ENCODE measurements at places on chromosomes 16 and 17. TPM values are rescaled to one million over a fixed set of nuclear protein-coding genes. Genes with fewer than 3 reads are reported as not detected.

DNA sequence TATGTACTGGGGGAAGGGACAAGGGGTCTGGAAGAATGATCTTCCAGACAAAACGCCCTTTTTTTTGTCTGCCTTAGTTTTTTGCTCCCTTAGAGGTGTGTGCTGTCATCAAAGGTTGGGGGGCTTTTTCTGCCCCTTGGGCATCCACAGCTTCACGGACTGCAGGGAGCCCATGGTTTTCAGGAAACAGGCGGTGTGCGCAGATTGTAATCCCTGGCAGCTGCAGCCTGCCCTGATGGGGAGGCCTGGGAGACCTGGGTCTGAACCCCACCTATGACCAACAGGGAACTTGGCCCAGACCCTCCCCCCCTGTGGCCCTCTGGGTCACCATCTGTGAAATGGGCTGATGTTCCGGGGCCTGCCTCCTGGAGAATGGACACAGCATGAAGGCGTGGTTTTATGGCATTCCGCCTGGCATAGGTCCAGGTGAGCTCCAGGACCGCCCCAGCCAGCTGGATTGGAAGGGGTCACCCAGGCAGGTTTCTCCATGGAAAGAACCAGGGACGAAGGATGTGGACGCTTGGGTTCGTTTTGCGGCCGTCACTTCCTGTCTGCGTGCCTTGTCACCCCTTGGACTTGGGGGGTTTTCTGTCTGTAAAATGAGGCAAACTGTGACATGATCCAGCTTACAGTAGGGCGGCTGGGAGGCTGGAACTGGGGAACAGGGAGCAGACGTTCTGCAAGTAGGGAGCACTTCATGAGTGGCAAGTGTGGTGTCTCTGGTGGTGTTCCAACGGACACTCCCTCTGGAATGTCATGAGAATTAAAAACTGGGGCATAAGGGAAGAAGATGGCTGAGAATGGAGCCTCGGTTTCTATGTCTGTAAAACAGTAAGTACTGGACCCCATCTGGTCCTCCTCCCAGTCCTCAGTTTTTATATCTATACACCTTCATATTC lies 1.5 kb downstream of the CPNE2 start:
- DNase-seq = no peak

FOXJ1 gene
- 0.56 TPM for total RNA-seq

IRX6 gene
- total RNA-seq = not detected

- no peak for DNase-seq
Observed at GRCh38 chr17:80465327-80465974, 11.0 kb downstream of the NPTX1 start.

DNA sequence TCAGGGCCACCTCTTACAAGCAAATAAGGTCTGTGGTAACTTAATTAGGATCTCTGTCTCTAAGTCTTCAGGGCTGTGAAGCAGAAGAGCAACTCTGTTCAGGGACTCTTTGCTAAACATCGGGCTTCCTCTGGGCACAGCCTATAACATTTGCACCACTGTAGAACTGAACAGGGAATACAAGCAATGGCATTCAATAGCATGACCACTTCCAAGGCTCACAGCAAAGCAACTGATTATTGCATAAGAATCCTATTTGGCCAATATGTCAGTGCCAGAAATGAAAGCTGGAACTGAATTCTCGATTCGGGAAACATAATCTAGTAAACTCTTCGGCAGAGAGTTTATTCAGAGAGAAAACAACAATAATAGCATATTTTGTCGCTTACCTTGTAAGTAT lies 92.2 kb upstream of the AMZ2 start:
- no peak for DNase-seq

DNA sequence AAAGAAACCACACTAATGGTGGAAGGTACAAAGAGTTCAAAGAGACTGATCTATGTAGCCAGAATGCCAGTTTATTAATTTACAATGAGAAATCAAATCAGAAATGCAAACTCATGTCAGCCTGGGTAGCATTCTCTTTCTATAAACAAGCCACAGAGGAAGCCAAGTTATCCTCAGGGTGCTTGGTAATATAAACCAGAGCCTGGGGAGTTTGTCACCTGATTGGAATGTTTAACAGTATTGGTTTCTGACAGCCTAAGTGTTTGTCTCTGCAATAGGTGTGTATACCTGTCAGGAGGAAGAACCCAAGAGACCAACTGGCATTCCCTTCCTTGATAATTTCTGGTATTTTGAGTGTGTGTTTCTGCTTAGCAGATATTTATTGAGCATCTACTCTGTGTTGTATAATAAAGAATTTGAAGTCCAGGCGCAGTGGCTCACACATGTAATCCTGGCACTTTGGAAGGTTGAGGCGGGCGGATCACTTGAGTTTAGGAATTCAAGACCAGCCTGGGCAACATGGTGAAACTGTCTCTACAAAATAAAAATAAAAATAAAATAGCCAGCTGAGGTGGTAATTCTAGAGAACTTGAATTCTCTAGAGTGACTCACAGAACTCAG lies 3.1 kb upstream of the C17orf58 start:
- DNase-seq = no peak

HOXB1 gene
- not detected for total RNA-seq

- no peak for DNase-seq
Observed at GRCh38 chr17:72967277-72967970, 125.1 kb downstream of the SLC39A11 start.

DNA sequence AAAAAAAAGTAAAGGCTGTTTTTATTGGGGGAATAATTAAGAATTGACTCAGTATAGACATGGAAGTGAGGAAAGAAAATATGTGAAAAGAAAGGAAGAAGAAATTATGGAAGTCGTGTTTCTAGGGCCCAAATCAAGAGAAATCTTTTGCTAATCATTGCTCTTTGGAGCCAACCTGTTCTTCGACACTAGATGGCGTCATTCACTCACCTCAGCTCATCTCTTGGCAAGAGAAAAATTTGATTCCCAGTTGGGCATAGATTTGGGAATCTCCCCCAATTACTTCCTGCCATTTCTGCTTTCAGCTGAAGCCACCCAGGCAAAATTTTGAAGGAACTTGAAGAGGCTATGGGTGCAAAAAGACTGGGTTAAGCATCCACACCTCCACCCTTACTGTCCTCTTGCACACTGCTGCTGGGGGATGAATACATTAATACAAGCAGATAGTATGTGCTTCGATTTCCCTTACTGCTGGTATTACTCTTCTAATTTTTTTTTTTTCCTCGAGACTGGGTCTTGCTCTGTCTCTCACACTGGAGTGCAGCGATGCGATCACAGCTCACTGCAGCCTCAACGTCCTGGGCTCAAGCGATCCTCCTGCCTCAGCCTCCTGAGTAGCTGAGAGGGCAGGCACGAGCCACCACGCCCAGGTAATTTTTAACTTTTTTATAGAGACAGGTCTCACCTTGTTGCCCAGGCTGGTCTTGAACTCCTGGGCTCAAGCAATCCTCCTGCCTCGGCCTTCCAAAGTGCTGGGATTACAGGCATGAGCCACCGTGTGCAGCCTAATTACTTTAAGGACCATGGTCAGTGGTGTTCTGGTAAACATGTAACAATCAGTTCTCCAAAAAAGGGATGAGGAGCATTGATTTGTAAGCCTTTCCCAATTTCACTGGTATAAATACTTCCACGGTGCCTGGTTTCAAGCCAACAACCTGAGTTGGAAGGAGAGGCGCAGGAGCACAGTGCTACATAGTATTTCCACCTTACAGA lies 13.5 kb downstream of the PSMD7 start:
- DNase-seq = no peak

GRCh38 chr16:89575247-89576152 lies at the start of gene CPNE7:
CPNE7 (plus strand) TSS chr16:89575758; CDS start chr16:89575898, 140 bp downstream.
- no peak for DNase-seq

DNA sequence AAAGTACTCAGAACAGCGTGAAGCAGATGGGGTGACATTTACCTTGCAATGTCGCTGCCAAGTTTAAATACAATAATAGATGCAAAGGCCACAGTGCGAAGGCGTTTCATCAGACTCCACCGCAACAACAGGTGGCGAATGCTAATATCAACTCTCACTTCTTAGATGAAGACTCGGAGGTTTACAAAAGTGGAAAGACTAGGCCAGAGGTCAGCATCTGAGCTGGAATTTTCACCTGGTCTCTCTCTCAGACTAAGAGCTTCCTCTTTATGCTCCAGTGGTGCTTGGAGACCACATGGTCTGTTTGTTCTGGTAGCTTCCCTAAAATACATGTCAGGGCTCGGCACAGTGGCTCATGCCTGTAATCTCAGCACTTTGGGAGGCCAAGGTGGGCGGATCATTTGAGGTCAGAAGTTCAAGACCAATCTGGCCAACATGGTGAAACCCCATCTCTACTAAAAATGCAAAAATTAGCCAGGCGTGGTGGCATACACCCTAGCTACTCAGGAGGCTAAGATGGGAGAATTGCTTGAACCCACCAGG lies 169.1 kb downstream of the XYLT1 start:
- DNase-seq = no peak

- DNase-seq = no peak
Observed at GRCh38 chr17:79088247-79088996, 13.8 kb downstream of the ENGASE start.

DNA sequence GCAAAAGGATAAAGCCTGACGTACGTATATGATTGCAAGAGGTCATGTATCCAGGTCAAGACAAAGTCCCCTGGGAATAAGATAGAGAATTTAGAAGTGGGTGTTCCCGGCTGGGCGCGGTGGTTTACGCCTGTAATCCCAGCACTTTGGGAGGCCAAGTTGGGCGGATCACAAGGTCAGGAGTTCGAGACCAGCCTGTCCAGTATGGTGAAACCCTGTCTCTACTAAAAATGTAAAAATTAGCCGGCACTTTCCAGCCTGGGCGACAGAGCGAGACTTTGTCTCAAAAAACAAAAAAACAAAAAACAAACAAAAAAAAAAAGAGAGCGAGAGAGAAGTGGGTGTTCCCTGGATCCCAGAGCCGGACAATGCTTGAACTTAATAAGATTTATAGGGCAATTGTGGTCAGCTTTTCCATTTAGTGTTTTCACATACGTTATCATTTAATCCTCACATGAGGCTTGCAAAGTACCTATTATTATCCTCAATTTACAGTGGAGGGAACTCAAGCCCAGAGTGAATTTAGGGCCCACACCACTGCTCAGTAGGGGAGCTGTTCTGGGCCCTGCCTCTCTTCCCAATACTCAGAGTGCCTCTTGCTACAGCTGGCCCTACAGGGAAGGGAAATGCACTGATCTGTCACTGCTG lies 481 bp upstream of the GLTPD2 start:
- DNase-seq = no peak

ASPHD1 gene
- 1.4 TPM for total RNA-seq

FSCN2 gene
- total RNA-seq = 0.30 TPM

PDILT gene
- total RNA-seq = not detected

ANKRD13B gene
- 8.9 TPM for total RNA-seq

- no peak for DNase-seq
Observed at GRCh38 chr17:63490329-63490728, 13.5 kb downstream of the ACE start.
